ENCODE measurements at places on chromosomes 4 and X.

DNA sequence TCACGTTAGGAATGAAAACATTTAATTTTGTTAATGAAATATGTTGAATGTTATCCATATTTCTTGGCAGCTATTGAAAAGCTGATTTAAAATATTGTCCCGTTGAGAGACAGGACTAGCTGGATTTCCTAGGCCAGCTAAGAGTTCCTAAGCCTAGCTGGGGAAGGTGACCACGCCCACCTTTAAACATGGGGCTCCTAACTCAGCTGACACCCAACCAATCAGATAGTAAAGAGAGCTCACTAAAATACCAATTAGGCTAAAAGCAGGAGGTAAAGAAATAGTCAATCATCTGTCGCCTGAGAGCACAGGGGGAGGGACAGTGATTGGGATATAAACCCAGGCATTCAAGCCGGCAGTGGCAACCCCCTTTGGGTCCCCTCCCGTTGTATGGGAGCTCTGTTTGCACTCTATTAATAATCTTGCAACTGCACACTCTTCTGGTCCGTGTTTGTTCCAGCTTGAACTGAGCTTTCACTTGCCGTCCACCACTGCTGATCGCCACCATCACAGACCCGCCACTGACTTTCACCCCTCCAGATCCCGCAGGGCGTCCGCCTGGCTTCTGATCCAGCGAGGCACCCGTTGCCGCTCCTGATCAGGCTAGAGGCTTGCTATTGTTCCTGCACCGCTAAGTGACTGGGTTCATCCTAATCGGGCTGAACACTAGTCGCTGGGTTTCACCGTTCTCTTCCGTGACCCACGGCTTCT, 308.9 kb downstream of the GLUD2 start:
- DNase-seq, result no peak

DNA sequence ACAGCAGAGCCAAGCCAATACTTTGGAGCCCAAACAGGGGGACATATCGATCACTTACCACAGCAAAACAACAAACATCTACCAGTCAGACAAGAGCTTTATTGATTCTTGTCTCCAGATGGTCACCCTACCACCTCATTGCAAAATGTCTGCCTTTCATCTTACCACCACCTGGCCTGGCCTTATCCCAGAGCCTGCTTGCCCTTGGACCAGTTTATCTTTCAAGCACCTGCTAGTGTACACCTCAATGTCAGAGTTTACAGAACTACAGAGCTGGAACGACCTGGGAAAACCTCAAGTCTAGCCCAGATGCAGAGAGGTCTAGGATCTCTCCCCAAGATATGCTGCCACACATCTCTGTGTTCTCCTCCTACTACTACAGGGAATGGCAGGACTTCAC, 4.5 kb downstream of the BCAP31 start:
- DNase-seq, result no peak

DNA sequence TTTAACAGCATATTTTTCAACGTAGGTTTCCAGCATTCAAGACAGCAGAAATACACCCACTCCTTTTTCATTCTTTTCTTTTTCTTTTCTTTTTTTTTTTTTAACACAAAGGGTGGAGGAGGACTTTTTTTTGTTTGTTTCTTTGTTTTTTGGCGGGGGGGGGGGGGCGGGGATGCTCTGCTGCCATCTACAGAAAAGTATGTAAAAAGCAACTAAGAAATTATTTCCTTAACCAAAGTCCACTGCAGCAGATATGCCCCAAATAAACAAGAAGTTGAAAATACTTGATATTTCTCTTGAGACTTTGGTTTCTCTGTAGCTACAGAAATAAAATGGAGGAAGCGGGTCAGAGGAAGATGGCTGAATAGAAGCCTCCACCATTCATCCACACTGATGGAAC, 63.2 kb upstream of the PBDC1 start:
- no peak for DNase-seq

GRCh38 chr4:187499956-187500355, 495.6 kb upstream of the ZFP42 start:
- no peak for DNase-seq

DNA sequence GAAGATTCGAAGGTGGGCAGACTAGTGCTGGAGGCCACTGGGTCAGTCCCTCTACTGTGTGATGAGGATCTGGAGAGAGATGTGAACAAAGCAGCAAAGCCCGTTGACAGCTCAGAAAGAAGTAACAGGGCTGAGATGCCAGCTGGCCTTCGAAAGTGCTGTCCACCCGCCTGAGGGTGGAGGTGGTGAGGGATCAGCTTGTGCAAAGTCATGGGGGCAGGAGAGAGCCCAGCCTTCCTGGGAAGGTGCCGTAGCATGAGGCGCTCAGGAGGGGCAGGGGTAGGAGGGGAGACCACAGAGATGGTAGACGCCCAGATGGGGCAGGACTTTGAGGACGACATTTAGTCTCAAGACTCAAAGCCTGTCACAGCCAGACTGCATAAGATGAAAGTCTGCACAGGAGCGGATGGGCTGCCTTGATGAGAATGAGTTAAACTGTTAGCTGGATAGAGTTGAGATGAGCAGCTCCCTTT, 19.7 kb downstream of the TBC1D14 start:
- no peak for DNase-seq

GRCh38 chr4:4377732-4378460, 9.0 kb upstream of the NSG1 start:
- DNase-seq, result no peak

DNA sequence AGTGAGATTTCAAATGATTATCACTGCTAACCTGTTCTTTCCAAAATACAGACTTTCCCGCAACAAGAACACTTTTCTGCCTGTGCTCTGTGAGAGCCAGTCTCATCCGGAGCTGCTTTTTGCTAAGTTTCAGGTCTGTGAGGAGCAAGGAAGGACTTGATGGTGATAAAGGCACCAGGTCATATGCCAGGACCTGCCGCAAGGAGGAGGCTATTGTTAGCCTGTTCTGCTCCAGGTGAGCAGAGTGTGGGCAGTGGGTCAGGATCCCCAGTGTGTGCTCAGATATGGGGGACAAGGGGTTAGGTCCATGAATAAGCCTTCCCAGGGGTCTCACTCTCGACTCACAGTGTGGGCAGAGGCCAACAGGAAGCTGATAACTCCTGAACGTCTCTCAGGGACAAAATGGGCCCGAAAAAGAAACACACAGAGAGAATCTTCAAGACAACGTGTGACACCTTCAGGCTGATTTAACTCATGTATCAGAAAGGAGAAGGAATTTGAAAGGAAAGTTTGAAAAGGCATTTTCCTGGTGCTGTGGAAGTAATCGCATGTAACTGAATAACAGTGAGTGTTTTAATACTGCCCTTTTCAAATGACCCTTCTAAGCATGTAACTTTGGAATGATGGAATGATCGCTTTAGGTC, 57.7 kb upstream of the PDLIM3 start:
- DNase-seq, result no peak

GRCh38 chrX:77975755-77976154, 6.3 kb upstream of the PGAM4 start:
- no peak for DNase-seq

DNA sequence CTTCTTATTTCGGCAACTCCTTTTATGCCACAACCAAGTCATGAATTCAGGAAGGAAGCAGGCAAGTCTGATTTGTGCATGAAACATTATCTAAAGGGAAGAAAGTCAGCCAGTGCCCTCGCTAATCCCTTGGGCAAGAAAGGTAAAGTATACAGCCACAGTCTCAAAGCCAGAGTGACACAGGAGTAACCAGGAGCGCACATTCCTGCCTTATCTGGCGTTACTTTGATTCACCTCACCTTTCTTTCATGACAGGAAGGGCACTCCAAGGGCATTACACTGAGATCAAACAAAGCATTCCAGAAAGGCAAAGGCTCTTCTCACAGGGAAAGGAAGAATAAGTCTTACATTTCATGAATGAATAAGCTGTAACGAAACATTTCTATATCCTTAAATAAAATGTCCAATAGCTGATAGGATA, 38.8 kb downstream of the FAT1 start:
- DNase-seq, result no peak

DNA sequence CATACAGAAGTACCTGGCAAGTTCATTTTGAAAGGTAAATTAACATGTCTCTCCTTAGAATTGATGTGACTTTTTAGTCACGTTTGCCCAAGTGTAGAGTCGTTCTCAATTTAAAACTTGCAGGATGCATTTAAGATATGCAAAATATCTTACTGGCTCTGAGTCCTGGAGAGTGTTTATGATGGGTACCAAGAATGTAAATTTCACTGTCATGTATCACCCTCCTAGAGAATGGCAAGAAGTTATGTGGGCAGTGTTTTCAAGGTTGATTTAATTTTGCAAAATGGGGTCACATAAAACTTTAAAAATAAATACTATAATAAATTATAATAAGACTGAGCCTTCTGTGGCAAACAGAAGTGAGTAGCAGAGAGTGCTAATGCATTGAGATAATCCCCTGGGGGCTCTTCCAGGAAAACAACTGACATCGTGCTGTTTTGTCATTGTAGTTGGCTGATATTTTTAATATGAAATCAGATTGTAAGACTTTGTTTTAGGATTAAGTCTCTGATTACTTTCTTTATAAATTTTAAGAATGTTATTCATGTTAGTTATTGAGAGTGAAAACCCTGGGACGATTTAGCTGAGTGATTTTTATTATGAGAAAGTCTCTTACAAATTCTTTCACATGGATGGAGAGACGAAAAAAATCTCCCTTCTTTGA, 103.0 kb downstream of the AFF1 start:
- DNase-seq, result no peak

- DNase-seq, result no peak
Observed at GRCh38 chr4:41512596-41512995, 25.4 kb upstream of the LIMCH1 start.

DNA sequence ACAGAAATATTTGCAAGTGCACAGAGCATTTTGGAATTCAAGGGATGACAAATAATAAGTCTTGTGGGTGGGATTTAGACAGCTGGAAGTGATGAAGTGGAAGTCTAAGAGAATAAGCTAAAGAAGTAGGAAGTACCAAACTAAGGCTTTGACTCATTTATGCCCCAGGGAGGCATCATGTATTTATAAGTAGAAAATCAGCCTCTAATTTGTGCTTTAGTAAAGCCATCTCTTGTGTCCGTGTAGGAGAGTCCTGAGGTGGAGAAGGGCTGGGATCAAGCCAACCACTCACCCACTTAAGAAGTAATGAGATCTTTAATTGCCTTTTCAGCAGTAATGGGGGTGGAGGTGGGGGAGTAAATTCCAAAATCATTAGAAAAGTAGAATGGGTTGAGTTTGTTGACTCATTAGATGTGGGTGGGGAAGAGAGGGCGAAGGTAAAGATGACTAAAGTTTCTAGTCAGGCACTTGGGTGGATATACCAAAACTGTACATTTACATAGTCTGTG, 356.7 kb downstream of the STIM2 start:
- DNase-seq, result no peak

- DNase-seq, result no peak
Observed at GRCh38 chr4:126752702-126753101, 880.1 kb upstream of the INTU start.

GRCh38 chr4:22999419-22999818, 306.7 kb downstream of the GBA3 start:
- DNase-seq, result no peak

Data from stimulated activated CD4-positive, alpha-beta T cell treated with anti-CD3 and anti-CD28 coated beads, TNF-alpha, amount 100 ng/mL, for 1 hour (primary cell).